Stimulated activated CD8-positive, alpha-beta memory T cell treated with anti-CD3 and anti-CD28 coated beads, Interleukin-15, amount 100 ng/mL, for 4 hours (primary cell): ENCODE measurements at places on chromosomes 4 and X.

DNA sequence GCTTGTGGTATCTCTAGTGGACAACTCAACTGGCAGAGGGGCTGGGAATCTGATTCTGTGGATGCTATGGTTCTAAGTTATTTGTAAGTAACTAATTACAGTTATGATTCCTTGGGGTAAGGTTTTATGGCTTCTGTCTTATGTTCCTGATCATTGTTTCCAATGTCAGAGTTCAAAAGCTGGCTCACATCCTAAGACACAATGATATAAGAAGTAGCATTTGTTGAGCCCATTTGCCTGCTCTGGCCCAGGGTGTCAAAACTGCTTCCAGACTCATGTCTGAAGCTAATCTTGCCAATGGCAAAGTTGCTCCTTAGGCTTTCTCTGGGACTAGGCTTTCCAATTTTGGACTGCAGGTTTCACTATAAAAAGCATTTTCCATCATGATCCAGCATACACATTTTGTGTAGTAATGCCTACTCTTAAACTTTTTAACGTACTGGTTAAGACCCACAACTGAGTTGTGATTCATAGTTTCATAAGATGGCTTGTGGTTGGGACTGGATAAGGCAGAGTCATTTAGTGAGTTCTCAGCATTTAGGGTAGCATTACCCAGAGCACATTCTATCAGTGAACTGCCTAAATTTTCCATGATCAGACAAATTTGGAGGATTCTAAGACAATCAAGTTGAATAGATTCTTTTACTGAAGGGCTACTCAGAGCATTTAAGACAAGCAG lies 50.0 kb downstream of the CCNI start:
- no peak for DNase-seq

DNA sequence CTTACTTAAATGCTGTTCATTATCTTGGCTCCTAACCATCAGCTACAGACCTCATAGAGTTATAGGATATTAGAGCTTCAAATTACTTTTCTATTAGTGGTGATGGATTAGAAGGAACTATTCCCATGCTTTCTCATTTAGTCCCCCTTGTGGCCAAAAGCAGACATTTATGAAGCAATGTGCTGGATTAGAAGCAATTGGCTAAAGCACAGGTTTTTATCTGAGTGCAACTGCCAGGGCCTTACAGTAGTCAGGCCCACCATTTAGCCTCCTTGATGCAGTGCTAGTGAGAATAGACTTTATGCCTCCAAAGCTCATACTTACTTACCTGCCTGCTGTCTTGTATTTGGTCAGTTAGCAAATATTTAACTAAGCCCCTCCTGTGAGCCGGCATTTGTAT lies 93.0 kb downstream of the TSPAN7 start:
- DNase-seq = no peak

- no peak for DNase-seq
These were observed 20.7 kb downstream of the NALF2 start for GRCh38 chrX:69524781-69525363.

- no peak for DNase-seq
These were observed 127.0 kb downstream of the ZNF330 start for GRCh38 chr4:141347684-141348083.

DNA sequence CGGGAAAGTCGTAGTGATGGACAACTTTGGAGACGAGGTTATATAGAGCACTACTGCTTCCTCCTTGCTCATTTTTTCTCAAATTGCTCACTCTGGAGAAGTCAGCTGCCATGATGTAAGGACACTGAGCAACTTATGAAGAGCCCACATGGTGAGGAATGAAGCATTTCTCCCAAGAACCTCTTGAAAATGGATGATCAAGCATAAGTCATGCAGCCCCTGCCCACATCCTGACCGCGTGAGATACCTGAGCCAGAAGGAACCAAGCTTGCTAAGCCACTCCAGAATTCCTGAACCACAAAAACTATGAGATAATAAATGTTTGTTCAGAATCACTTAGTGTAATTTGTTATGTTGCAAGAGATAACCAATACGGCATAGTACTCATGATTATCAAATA lies 42.8 kb downstream of the PDE5A start:
- no peak for DNase-seq

DNA sequence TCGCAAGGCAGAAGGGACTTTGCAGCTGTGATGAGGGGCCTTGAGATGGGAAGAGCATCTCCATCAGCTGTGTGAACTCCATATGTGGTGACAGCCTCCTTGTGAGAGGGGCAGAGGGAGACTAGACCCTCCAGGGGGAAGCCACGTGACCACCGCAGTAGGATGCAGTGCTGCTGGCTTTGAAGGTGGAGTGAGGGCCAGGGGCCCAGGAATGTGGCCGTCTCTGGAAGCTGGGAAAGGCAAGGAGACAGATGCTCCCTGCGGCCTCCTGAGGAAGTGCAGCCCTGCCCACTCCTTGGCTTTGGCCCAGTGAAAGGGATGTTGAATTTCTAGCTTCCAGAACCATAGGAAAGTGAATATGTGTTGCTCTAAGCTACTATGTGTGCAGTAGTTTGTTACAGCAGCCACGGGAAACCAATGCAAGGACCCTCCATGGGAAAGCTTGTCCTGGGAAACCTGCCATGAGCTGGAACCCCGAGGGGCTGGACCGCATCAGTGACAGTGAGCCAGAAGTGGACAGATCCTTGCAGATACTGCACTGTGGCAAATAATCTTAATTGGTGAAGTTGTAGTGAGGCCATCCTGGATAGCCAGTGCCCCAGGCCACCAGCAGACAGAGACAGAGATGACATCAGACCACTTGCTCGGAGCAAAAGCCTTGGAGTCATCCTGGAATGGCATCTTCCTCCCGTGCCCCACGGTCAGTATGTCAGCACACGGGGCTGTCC lies 35.4 kb upstream of the SORCS2 start:
- DNase-seq = no peak

DNA sequence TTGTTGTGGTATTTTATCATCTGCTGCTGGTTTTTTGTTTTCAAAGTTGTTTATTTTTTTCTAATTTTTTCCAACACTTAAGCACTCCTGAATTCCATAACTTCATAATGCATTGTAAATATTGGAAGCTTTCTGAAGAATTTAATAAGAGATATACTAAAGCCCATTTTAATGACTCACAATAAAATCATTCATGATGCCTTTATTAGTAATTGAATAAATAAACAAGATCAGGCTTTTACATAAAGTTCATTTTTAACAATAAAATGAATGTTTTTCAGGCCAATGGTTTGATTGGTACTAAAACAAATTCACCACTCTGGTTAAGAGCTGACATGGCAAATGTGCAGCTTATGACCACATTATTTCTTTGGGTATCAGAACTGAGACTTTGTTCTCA lies 408.2 kb upstream of the SMIM31 start:
- DNase-seq = no peak

- peak; percentile 84 for DNase-seq
These were observed 3.2 kb downstream of the FLNA start for GRCh38 chrX:154371017-154371788.
